ENCODE measurements at places on chromosomes 3 and 15.

DNA sequence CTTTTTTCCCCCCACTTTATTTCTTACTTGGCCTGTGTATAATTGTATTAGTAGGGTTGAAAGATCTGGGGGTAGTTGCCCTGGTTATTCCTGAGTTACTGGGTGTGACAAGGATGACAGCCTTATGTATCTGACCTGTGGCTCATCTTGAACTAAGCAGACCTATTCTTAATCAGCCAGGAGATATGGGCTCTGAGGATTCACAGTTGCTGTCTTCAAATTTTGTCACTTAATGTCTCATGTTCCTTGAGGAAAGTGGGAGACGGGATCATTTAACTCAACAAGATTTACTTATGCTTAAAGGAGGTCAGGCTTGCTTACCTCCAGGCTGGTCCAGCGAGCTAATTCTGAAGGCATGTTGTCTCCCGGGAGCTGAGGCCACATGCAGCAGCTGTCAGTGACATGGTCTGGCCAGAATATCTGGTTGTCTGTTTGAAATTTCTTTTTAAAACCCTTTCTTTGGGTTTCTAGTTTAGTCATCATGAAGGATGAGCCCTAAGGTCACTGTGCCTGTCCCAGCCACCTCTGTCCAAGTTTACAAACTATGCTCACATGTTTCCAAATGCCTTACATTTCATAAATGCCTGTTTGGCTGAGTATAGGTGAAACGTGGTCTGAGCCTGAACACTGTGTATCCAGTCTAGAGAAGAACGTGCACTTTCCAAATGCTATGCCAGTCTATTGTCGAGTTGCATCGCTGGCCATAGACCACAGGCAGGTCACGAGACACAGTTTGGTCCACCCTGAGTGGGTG, 26.8 kb downstream of the LRTM1 start:
- DNase-seq: no peak

GRCh38 chr15:97972366-97972765, 11.9 kb downstream of the ARRDC4 start:
- DNase-seq: no peak

- no peak for DNase-seq
These were observed 13.5 kb upstream of the NR2C2 start for GRCh38 chr3:14933820-14934425.

DNA sequence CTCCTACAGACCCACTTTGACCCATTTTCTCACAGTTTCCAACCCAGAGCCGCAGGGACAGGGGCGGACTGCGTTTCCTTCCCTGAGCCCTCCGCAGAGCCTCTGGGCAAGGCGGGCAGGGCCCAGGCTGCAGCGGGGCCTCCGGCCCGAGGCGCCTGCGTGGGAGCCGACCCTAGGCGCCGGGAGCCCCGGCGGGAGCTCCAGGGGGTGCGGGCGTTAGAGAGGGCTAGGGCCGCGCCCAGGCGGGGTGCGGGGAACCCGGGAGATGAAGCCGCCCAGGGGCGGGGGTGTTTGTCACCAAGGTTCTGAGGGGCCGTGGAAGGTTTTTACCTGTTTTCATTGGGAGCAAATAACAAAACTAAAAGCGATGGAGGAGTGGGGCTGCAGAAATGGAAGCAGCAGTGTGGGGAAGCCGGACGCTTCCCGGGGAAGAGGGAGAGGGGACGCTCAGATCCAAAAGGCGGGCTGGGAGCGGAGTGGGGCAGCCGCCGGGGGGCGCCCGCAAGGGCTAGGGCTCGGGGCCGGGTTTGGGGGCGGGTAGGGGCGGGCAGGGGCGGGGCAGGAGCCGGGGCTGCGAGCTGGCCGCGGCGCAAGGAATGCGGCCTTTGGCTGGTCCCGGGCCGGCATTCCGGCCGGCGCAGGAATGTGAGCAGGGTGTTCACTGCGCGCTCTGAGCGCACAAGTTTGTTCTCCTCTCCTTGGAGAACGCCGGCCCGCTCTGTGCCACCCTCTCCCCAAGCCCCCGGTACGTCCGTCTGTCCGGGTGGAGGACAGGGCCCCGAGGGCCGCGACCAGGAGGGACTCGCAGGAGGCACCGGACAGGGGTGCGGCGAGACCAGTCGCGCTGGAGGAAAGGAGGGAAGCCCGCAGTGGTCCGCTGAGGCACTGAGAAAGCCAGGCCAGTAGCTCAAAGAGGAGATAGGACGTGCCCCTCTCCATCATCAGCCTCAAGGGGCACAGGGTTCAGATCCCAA, 61.1 kb downstream of the AMOTL2 start:
- DNase-seq: peak; percentile 44

- DNase-seq: no peak
These were observed 692.9 kb downstream of the ZPLD1 start for GRCh38 chr3:103127737-103128136.

DNA sequence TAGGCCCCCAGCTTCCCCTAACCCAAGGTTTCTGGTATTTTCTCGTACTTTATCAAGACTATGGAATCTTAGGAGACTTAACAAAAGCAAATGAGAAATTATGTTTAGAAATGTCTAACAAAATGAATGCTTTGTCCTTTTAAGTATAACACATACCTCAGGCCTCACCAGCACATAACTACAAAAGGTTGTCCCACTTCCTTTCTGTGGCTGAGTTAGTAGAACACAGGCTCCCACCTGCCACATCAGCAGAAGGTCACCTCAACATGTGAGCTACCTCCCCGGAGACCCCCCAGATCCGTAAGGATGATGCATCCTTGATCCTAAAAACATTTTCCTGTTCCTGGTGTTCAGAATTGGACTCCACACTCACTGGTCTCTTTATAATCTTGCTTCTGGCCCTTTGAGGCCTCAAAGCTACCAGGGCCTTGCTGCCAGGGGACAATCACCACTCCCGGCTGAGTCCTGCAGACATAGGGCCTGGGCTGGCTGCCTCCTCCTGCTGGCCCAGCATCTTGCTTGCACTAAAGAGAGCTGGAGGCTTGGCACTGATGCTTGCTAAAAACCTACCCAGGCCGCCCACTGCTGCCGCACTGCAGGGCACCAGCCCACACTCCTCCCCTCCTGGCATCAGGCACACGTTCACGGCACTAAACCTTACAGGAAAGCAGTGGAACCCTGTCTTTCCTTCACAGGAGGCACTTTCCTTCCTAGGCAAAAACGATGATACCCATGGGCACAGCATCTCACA, 2.9 kb downstream of the CCRL2 start:
- no peak for DNase-seq

- no peak for DNase-seq
These were observed 1.1 kb upstream of the OR4F15 start for GRCh38 chr15:101810876-101811275.

GRCh38 chr3:150544041-150544440, 2.3 kb downstream of the SERP1 start:
- no peak for DNase-seq

GRCh38 chr3:120410541-120410940, 40.3 kb downstream of the FSTL1 start:
- no peak for DNase-seq

GRCh38 chr3:153277029-153277428, 115.0 kb downstream of the RAP2B start:
- no peak for DNase-seq

GRCh38 chr3:193869221-193870201, 266.4 kb upstream of the HES1 start:
- peak; percentile 68 for DNase-seq

- no peak for DNase-seq
These were observed 225.6 kb upstream of the TLE3 start for GRCh38 chr15:70323111-70323851.

- DNase-seq: no peak
These were observed 23.0 kb downstream of the BUB1B start for GRCh38 chr15:40183636-40184463.
